ENCODE measurements at places on chromosomes 13 and 19.

DNA sequence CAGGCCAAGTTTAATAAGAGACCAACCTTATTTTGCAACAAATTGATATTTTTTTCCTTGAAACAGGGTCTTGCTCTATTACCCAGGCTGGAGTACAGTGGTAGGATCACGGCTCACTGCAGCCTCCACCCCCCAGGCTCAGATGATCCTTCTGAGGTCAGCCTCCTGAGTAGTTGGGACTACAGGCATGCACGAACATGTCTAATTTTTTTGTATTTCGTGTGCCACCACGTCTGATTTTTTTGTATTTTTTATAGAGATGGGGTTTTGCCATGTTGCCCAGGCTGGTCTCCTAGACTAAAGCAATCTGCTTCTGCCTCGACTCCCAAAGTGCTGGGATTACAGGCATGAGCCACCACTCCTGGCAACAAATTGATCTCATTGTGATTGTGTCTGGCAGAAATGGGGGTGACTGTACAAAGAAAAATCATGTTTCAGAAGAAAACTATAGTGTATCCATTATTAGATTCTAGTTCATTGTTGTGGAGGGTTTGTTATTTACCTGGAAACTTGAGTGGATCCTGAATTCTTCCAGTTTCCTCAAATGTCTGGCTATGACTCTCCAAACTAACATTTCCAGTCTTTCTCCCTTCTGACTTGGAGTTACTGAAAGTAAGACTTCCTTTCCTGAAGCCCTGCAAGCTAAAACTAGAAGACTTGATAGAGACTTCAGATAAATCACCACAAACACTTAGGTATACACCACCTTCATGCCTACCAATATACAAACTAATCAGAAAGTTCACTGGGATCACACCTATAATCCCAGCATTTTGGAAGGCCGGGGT lies 17.3 kb upstream of the AKT2 start:
- no peak for DNase-seq

- DNase-seq, result no peak
These were observed 320.3 kb downstream of the ATP8A2 start for GRCh38 chr13:25692099-25692498.

GRCh38 chr13:105452895-105453294 lies 1082.6 kb downstream of the EFNB2 start:
- no peak for DNase-seq

DNA sequence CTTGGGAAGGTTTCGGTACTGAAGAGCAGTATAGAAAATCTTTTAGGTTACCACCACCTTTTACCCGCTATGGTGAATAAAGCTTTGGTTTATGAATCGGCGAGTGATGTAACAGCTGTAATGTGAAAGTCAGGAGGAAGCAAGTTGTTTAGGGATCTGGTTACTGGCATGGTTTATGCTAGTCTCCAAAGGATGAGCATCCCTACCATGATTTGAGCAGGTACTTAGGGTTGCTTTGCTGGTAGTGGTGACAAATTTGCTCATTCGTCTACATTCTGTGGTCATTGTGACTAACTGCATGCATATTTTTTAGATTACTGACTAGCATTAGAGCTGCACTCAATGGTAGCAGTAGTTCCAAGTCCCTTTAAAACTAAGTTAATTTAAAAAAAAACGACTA lies 104.1 kb downstream of the FRY start:
- no peak for DNase-seq

DNA sequence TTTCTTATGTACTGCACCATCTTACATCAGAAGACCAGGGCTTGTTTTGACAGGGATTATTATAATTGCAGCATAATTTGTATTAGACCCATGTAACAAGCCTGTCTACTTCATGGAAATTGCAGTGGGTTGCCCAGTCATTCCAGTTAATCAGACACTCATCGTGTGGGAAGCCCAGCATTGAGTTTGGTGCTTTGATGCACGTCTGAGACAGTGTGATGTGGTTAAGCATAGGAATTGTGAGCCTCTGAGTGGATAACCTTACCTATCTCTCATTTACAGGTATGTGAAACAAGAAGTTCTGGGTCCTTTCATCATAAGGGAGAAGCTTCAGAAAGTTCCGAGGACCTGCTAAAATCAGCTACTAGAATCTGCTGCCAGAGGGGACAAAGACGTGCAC lies 12.8 kb downstream of the RGCC start:
- DNase-seq, result no peak

DNA sequence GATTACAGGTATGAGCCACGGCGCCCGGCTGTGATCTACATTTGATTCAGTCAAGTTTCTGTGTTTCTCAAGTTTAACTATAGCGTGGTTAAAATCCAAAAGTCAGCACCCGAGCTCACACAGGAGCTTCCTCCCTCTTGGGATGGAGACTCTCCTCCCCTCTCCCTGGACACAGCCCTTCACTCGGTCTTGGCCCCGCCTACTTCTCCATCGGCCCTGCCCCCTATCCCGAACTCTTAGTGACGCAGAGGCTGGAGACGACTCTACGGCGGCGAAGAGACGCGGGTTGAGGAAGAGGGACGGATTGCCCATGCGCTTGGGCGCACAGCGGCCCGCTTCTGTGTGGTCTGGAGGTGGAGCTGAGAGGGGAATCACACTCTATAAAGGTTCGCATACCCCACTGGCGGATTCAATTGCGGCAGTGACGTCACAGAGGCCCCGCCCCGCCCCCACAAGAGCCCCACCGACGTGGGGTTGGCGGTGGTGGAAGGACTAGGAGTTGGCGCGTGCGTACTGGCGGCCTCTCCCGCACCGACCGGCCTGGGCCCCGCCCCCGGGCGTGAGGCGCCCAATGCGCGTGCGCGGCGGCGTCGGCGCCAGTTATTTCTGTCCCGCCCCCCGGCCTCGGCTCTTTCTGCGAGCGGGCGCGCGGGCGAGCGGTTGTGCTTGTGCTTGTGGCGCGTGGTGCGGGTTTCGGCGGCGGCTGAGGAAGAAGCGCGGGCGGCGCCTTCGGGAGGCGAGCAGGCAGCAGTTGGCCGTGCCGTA lies at the start of gene TRIM28:
TSS of gene TRIM28 (plus strand) at position 239 of the 765 bp plus-strand sequence. CDS start 694 bp downstream, outside the sequence.
- DNase-seq, result peak; percentile 100

GRCh38 chr13:97002581-97002980 lies 8.3 kb upstream of the OXGR1 start:
- DNase-seq, result no peak

DNA sequence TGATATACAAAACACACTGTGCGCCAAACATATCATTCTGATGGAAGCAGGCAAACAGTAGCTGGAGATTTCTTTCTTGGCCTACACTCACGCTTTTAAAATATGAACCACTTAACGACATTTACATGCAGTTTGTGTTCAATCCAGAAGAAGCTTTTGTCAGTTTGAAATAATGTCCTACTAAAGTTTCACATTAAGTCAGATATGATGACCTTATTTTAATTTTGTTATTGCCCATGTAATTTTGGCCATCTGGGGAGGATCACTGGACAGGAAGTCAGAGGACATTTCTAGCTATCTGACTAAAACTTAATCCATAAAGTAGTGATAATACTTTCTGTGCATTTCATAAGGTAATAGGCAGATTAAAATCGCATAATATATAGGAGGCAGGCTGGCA lies 98.1 kb downstream of the DCLK1 start:
- DNase-seq, result no peak

DNA sequence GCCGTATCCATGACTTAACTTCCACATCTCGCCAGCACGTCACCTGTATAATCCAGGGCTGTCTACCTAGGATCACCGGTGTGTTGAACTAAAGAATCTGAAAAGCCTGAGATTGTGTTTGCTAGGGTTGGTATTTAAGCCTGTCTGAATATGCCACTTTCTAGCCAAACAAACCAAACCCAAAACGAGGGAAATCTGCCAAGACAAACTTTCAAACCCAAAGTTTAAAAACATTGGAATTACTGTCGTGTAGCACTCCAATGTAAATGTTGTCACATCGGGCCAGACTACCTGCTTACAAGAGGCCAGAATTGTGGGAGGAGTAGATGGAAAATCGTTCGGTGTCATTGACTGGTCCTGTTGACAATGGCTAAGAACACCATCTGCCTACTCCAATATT lies 747.8 kb downstream of the EFNB2 start:
- no peak for DNase-seq

- no peak for DNase-seq
These were observed 18.3 kb downstream of the ZNF77 start for GRCh38 chr19:2926341-2927031.

DNA sequence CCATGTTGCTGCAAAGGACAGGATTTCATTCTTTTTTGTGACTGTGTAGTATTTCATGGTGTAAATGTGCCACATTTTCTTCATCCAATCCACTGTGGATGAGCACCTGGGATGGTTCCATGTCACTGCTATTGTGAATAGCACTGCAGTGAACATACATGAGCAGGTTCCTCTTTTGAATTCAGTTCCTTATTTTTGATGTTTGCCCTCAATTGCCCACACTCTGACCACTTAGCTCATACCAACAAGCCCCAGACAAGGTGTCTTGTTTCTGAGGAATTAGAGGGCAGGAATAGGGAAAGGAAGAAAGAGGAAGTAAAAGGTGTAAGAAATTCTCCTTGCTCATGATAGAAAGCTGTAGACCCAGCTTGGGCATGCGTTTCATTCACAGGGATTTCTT lies 244.2 kb upstream of the ZNF507 start:
- no peak for DNase-seq
